ENCODE measurements at places on chromosomes 2 and 18.

GRCh38 chr2:222688917-222689316, 17.5 kb downstream of the MOGAT1 start:
- no peak for DNase-seq

DNA sequence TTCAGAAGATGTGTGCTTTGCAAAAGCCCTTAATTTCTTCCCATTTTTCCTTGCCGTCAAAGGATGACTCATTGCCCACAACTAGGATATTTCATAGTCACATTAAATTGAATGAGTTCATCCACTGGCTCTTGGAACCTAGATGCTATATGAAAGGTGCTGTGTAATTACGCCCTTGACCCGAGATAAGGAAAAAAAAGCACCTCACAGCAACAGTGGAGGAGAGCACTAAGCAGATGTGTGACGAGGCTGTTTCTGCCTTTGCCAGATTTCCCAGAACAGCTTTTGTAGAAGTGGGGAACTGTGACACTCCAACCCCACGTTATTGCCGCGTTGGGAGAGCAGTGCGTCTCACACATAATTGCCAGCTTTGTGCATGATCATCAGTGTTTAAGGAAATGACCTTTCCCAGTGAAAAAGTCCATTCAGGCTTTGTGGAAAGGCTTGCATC, 33.3 kb upstream of the TMEM87B start:
- DNase-seq = no peak

DNA sequence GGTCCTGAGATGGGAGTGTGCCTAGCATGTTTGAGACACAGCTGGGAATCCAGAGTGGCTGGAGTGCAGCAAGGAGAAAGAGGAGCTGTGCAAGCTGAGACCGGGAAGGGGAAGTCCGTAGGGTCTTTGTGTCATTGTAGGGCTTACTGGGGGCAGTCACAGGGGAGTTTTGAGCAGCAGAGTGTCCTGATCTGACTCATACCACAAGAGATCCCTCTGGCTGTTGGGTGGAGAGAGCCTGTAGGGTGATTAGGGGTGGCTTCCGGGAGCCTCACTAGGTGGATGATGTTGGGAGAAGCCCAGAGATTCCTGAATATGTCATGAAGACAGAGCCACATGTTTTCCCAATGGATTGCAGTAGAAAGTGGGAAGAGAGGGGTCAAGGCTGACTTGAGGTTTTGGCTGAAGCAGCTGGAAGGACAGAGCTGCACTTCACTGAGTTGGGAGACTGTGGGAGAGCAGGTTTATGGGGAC, 30.9 kb downstream of the FHOD3 start:
- DNase-seq = no peak

- no peak for DNase-seq
Observed at GRCh38 chr2:230494980-230495379, 79.0 kb downstream of the SP100 start.

DNA sequence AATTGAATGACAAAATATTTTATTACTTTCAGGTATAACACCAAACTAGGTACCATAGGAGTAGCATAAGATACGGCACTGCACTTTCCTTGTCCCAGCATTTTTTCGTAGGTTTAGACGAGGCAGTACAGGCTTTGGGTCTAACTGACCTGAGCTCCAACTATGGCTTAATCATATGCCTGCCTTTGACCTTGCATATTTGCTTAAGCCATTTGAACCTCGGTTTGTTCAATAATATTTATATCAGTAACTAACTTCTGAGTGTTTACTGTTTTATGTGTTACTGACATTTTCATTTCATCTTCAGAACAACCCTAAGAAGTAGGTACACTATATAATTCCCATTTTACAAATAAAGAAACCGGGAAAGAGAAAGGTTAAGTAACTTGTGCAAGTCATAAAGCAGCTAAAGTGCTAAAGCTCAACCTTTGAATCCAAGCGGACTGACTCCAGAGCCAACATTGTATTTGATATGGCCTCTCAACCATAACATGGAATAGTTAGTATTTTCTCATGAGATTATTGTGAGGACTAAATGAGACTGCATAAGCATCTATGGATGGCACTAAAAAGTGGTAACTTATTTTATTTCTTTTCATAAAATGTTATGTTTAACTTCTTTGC, 104.0 kb downstream of the R3HDM1 start:
- DNase-seq = no peak

DNA sequence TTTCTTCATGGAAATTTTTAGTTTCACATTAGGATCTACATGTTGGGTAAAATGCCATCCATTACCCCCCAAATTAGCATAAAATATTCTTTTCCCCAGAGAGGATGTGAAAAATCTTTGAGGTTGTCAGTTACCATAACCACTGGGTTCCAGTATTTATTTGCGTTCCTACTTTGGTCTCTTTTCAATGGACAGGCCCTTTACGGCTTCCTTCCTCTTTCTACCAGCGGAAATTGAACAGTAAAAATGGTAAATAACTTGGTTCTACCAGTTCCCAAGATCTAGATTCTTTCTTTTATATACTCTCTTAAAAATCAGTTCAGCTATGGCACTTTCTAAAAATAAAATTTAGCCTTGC, 169.2 kb upstream of the APCDD1 start:
- DNase-seq = no peak

DNA sequence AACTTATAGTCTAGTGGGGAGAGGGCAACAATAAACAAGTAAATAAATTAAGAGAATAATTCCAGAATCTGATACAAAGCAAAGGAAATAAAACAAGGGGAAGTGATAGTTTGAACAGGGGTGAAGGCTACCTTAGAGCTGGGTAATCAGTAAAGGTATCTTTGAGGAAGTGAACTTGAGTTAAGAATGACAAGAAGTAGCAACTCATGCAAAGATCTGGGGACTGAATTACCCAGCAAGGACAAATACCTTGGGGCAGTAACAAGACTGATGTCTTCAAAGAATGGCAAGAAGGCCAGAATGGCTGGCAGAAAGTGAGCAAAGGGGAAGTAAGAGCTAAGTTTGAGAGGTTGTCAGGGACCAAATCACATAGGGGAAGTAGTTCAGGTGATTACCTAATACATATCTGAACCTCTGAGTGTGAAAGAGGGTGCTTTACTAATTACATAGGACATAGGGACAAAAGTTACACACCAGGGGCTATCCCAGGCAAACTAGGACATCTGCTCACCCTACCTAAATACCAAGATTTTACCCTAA, 244.6 kb upstream of the HNRNPA3 start:
- no peak for DNase-seq

DNA sequence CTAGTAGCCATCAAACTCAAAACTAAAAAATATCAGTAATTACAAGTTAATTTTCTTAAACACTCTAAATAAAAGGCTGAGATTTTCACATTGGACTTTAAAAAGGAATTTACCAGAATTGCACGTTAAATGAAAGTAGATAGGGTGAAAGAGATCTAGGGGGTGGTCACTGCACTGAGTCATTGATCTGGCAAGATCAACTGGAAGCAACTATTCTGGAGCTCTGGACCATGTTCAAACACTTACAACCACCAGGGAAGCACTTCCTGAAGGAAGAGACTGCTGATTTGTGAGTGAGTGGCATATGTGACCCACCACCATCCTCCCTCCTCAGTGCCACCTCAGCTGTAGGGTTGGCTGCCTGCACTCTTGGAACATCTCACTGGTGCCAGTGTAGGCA, 111.8 kb downstream of the UGGT1 start:
- no peak for DNase-seq

DNA sequence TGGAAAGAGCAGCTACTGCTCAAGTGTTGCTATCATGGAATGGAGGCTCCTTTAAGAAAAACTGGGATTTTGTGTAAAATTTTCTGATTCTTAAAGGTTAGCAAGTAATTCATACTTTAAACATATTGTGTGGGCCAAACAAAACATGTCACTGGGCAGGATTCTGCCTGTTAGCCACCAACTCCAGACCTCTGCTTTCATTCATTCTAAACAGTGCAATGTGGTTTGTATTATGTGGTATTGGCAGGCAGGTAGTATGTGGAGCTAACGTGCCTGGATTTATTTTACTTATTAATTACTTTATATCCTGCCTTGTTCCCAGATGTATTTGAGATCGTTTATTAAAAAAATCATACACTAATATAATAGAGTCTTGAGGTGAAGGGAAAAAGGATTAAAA, 1521.3 kb upstream of the ACVR2A start:
- no peak for DNase-seq

DNA sequence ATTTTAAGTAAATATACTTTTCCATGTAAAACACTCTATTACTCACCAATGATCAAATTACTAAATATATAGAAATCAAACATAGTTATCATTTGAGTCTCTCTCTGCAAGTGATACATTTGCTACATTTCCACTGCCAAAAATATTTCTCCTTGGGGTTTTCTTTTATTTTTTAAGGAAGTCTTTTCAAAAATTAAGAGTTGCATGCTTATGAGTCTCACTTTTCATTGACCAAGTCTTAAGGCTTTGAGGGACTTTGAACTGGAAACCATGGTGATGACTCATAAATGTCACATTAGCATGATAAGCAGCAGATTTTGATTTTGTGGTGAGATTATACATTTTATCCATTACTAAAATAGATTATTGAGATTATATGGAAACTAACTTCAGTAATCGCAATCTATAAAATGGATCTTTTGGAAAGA, 152.9 kb downstream of the FAM124B start:
- DNase-seq = no peak

GRCh38 chr2:234999740-235000425, 48.1 kb downstream of the SH3BP4 start:
- DNase-seq = no peak

- no peak for DNase-seq
Observed at GRCh38 chr18:47501946-47502345, 250.5 kb upstream of the SKOR2 start.

DNA sequence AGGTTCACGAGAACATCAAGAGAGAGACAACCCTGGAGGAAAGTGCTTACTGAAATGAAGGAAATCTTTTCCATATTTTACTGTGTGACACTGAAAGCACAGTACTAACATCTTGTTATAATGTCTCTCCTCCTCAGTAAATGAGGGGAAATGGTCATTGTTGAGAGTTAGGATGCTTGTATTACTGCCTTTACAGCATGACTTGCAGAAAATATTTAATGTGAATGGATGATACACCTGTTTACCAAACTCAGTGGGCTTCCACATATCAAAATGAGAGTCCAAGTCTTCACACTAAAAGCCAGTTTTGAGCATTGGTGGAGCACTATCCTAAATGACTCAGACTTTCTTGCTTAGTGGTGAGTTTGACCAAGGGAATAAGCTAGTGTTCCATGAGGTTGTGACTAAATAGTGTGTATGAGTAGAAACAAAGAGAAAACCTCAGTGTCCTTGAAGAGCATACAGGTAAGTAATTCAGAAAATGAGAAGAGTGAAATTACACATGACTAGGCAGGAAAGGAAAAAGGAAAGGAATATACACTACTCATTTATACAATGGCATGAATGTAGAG, 930.7 kb upstream of the CELF4 start:
- no peak for DNase-seq

GRCh38 chr2:176744146-176744545, 468.4 kb upstream of the HNRNPA3 start:
- DNase-seq = no peak

DNA sequence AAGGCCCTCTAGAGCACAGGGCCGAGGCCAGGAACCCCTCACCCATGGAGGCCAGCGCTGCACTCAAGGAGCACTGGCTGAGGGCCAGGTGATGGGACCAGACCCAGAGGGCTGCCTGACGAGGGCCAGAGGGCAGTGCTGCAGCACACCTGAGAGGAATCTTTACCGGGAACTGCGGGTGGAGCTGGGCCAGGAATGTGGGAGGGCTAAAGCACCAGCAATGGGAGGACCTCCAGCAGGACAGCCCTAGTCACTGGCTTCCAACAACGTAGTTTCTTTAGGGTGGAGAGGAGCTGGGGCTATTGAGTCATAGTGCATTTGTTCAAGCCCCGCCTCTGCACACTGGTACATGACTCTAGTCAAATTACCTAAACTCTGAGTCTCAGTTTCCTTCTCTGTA, 143.4 kb downstream of the TMEM17 start:
- DNase-seq = no peak

- no peak for DNase-seq
Observed at GRCh38 chr2:9714630-9715214, 83.9 kb upstream of the YWHAQ start.

DNA sequence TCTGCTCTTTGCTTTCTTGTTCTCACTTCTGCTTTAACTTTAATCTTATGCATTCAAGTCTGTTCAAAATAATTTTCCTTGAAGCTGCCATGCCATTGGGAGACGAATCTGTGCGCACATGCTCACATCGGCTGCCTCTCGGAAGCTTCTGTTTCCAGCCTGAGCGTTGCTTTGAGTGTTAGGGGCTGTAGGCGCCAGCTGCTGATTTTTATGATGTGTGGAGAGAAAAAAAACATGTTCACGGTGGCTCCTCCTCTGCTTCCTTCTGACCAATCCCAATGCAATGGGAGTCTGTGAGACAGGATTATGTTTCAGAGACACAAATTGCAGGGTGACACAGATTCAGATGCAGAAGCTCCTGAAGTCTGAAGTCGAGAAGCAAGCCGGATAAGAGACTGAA, at the start of gene MC4R:
MC4R (minus strand) TSS at position 180 of the 400 bp plus-strand sequence. CDS start 426 bp downstream, outside the sequence.
- no peak for DNase-seq

GRCh38 chr2:61887717-61888266, 664 bp downstream of the CCT4 start:
- peak; percentile 10 for DNase-seq

- DNase-seq = no peak
Observed at GRCh38 chr2:98121149-98121548, 34.2 kb downstream of the VWA3B start.

DNA sequence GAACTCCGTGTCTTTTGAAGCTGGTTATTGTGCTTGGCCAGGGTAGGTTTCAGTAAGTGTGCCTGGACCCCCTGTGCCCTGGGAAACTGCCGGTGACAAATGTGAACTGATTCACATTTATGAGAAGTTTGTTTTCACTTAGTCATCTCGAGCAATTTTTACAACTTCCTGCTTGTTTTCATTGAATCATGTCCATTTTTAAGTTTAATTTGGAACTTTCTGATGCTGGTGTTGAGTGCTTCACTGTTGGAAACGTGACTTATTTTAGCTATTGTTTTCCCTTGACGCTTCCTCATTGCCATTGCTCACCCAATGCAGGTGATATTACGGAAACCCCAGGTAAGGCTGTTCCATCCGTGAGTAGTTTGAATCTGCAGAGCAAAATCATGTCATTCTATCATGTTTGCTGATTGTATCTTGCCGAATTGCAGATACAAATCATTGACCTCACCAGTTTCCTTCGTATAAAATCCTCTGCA, 97.2 kb downstream of the RTN4 start:
- no peak for DNase-seq

DNA sequence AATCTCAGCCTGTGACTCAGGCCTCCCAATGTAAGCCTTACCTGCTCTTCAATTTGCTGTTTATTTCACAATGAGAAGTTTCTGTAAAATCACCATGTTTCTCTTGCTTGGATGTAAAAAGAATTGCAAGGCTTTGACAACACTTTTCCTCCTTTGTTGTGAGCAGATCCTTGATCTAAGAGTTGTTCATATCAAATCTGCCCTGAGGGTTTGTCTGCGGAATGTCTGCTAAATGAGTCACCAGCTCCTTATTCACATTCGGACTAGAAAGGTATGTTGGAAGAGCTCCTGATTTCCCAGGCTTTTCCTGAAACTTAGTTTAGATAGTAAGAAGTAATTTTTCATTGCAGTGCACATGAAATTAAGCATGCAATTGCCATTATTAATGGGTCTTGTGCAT, 268.2 kb upstream of the TCF4 start:
- DNase-seq = no peak

Measured in stimulated activated CD8-positive, alpha-beta memory T cell treated with anti-CD3 and anti-CD28 coated beads, Interleukin-4, amount 100 ng/mL, for 24 hours (primary cell).